Astrocyte of the hippocampus (primary cell): ENCODE measurements at places on chromosomes 12 and 14.
A peak's percentile ranks its signal among the peaks of the same experiment; 100 is the strongest.

GRCh38 chr14:23162800-23163199, 20.7 kb downstream of the SLC7A8 start:
- DNase-seq, result no peak

DNA sequence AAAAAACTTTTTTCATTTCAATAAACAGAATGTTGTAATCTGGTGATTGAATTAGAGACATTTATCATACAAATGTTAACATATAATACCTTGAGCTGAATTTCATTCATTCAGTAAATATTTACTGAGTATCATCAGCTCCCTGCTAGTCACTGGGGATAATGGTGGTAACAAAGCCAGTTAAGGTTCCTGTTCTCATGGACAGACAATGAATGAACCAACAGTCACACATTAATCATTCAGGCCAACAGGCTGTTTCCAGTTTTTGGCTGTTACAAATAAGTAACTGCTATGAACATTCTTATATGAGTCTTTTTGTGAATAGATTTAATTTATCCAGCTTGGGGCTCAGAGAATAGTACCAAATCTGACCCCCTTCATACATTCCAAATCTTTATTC, 13.5 kb downstream of the EXD2 start:
- peak; percentile 23 for DNase-seq

- peak; percentile 13 for DNase-seq
These were observed 420.2 kb downstream of the MED13L start for GRCh38 chr12:115857160-115857920.

DNA sequence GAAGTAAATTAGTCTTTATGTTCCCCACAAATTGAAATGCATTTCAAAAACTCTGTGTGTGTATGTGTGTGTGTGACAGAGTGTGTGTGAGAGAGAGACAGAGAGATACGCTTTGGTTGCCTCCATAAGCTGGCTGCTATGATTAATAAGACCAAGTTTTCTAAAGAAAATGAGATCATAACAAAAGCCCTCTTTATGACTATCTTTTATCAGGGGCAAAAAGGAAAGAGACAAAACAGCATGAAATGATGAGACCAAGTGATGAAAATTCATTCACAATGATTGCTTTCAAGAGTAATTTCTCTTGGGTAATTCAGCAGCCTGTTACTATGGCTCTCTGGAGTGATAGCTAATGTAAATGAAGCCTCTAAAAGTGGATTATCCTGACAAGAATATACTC, 277.6 kb upstream of the PLEKHG7 start:
- DNase-seq, result no peak

DNA sequence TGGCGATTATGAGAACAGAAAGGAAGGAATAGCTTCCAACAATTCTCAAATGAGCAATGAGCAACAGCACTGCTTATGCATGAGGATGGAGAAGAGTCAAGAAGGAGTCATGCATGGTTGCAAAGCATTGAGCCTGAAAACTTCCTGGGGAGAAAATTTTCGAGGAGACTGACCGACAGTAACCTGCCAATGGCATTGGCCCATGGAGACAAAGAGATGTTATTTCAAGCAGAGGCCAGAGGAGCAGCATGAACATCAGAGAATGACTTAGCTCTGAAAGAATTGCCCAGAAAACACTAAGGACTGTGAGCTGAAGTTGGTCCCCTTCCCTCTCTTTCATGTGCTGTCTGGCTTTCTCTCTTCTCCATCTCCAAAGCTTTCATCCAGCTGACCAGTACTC, 343.4 kb downstream of the ADAMTS20 start:
- DNase-seq, result peak; percentile 10

GRCh38 chr12:116933091-116933490, 22.3 kb downstream of the FBXW8 start:
- DNase-seq, result peak; percentile 23

DNA sequence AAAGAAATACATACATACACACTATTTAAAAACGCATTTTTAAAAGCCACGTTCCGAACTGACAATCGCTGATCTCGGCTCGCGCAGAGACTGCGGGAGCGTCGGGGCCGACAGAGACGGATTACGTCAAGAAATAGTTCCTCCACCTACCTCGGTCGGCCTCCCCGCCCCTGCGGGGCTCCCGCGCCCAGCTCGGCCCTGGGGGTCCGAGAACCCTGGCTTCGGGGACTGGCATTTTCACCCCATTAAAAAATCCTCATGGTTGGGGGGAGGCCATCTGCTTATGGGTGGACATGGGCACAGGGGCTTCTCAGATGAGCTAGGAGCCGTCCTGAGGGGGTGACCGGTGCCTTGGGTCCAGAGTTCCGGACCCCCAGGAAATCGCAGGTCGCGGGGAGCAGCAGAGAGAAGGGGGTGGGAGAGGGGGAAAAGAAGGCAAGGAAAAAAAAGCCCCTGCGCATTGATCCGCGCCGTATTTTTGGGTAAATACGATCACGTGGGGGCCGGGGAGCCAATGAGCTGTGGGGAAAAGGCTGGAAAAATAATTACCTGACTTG, 324 bp upstream of the HOXC9 start:
- no peak for DNase-seq

DNA sequence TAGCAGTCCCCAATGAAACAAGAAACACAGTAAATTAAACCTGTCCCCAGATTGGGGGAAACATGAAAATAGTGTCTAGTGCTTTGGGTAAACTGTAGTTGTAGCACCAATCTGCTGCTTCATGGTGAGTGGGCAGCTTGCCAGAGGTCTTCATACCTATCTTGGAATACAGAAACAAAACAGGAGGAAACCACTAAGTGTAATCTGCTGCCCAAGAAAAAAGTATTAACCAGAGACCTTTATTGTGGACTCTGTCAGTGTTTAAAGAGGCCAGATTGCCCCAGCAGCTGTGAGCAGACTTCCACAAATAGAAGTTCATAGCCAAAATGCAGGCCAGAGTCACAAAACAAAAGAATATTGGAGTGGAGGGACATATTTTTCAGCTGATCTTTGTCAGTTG, 2.3 kb downstream of the ISCU start:
- DNase-seq, result no peak

DNA sequence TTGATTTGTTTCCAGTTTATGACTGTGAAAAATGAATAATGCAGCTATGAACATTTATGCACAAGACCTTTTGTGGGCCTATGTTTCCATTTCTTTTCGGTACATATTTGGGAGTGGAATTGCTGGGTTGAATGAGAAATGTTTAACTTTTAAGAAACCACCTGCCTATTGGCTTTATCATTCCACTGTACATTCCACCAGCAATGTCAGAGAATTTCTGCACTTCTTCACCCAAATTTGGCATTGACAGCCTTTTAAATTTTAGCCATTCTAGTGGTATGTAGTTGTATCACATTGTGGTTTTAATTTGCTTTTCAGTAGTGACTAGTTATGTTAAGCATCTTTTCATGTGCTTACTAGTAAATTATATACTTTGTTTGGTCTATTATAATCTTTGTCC, 317.0 kb upstream of the TMTC1 start:
- DNase-seq, result peak; percentile 38

DNA sequence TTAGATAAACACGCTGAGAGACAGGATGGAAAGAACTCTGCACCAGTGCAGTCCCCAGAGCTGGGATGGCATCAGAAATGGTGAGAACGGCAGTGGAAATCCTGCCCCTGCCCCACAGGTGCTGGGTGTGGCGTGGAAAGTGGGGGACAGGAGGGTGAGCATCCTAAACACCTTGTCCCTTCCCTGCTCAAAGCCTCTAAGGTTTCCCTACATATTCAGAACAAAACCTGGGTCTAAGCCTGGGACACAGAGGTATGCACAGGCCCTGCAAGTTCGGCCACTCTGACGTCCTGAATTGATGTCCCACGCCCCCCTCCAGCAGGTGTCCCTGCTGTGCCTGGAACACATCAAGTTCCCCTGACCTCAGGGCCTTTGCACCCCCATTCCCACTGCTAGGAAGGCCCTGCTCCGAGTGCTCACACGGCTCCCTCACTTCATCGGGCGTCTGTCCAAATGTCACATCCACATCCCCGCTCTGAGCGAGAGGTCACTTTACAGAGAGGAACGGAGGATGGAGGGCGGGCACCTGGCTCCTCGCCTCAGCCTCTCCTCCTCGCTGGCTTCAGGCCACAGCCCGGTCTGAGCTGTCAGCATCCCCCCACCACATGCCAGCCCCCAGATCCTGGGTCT, 38.5 kb upstream of the SFSWAP start:
- DNase-seq, result no peak

- no peak for DNase-seq
These were observed 53.8 kb downstream of the TESC start for GRCh38 chr12:117045160-117046010.

- DNase-seq, result peak; percentile 30
These were observed 53.7 kb downstream of the FOXN4 start for GRCh38 chr12:109255377-109255776.

DNA sequence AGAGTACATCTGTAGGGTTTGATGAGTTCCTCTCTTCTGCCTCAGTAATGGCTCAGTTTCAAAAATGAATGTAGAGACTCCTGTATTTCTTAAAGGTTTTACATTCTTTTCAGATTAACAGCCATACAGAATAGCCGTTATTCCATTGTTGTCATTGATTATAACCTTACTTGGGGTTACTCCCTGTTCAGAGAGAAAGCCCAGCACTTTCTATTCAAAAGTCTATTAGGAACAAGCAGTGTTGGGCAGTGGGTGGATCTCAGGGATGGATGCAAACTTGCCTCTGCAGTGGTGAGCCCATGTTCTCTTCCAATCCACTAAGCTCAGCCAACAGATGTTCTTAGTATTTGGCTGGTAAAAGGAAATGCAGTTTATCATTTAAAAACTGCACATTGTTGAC, 342.6 kb upstream of the E2F7 start:
- DNase-seq, result no peak

GRCh38 chr14:73365727-73366126, 92.6 kb downstream of the NUMB start:
- no peak for DNase-seq

DNA sequence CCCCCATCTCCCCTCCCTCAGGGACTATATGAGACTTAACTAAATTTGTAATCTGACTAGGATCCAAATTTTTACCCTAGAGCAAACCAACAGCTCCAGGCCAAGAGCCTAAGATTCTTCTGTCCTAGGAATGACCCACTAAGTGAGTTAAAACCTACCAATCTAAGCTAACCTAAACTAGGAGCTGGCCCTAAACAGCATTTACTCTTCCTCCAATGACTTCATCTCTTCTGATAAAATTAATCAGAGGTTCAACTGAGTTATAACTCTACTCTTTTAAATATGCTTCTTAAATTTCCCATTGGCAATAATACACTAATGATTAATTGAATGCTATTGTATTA, 39.9 kb upstream of the TMPO start:
- no peak for DNase-seq

DNA sequence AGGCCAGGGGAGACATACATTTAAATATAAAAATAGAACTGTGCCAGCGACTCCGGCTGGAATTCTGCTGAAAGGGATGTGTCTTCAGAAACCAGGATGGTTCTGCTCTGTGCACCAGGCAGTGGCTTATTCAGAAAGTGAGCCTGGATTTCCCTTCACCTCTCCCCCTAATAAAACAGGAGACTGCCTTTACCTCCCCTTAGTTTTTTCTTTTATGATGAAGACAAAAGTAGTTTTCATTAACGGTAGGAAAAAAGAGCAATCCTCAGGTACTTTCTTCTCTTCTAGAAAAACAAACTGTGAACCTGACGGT, 346 bp downstream of the SLC7A8 start:
- DNase-seq, result no peak

DNA sequence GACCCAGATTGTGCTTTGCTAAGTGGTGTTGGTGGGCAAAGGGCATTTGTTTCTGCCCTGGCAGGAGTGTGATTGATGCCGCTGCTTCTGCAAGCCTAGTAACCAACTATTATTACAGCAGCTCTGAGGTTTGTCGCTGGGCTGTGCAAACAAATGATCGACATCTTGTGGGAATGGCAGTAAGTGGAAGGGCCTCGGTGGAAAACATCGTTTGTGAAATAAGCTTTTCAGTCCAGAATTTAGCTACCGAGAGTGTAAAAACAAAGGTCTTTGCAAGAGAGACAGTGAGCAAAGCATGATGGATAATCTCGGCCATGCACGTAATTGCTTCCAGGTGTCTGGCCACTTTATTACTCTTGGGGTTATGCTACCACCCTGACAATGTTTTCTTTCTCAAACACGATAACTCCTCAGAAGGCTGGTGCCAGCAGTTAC, 397.7 kb upstream of the PRICKLE1 start:
- DNase-seq, result peak; percentile 50

- no peak for DNase-seq
These were observed 54.3 kb downstream of the DENND5B start for GRCh38 chr12:31536672-31537071.

GRCh38 chr14:28999656-29000055, 233.1 kb downstream of the FOXG1 start:
- DNase-seq, result no peak

DNA sequence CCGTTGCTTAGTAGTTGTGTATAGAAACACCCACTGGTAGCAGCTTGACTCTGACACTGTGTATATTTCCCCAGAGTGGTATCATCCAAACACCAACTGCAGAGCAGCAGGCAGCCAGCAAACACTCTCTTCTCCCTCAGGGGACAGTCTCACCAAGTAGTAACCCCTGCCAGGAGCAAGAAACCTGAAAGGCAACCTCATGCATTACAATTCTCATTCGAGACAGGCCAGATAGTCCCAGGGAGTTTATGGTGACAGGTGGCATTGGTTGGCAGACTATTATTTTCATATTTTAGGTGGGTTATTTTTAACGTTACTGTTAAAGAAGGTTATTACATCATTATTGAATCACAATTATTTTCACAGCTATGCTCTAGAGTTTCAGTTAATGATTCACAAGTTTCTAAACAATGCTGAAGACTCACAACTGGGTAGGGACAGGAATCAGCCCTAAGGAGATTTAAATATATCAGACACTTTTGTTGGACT, 222.8 kb downstream of the EGLN3 start:
- DNase-seq, result no peak

DNA sequence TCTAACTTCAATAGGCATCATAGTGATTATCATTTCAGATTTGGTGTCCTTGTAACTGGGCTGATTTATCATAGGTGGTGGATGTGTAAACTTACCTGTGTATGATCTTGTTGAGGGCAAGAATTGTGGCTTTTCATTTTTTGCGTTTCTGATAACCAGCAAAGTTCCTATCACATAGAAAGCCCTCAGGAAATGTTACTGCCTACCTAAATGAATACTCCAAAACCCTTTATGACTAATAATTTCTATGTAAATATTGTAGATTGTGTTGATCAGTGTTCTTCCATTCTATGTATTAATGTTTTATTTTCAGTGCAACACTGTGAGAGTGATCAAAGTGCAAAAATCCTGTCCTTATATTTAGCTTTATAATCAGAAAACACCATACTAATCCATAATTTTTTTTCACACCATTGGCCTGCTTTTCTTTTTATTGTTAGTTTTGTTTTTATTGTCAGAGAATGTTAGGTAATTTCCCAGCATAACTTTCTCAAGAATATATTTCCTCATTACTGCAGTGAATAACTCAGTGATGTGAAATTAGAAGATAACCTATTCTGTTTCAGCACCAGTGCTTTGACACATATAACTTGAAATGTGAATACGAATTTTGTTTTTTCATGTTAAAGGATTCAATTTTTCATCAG, 94.1 kb downstream of the GPHN start:
- no peak for DNase-seq
